Esophagus squamous epithelium (tissue), 5 donors: ENCODE measurements at places on chromosomes 5 and 9.

DNA sequence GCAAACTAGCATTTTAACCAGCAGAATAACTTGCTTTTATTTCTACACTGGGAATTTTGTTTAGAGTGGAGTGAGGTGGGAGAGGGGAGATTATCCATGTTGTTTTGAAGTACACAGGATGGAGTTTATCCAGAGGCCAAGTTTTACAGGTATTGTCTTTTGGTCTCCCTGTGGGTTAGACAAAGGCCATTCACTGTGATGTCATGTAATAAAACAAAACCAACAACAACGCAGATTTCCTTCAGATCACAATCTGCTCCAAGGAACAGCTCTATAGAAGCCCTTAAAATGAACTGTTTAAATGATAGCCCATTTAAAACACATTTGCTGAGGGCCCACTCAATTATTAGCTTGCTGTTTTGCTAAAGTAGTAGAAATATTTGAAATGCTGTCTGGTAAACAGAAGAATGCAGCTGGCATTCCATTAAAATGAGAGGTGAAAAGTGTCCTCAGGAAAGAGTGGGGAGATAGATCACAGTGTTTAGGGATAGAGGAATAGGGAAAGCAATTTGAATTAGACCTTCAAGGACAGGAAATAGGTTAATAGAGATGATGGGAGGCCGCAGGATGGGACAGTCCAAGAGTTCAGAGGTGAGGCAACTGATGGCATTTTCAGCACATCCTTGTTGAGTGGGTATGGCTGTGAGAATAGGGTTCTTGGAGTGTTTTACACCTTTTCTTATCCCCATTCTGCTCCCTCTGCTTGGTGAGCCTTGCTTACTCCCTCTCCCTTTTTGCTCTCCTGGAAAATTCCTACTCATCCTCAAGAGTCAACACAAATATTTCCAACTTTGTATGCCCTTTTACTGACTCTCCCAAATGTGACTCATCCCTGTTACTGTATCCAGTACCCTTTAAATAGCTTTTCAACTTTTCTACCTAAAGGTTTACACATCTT, 140.1 kb upstream of the NR3C1 start:
- no peak for DNase-seq

GRCh38 chr5:53478411-53479044, 1.9 kb upstream of the FST start:
- DNase-seq, result no peak

DNA sequence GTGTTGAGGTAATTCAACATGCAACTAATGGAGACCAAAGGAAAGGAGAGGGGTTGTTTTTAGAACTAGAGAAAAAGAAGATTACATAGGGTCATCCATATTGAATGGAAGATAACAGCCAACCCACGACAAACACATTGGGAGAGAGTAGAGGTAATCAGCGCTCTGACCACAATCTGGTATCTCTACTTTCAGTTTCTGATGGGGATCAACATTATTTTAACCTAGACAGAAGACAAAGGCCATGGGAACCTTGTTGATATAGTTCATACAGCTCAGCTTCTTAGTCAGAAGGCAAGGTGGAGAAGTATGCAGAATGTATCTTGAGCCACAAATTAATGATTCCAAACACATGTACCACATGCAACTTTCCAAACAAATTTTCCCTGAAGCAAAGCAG, 537.1 kb upstream of the ST8SIA4 start:
- DNase-seq, result no peak

DNA sequence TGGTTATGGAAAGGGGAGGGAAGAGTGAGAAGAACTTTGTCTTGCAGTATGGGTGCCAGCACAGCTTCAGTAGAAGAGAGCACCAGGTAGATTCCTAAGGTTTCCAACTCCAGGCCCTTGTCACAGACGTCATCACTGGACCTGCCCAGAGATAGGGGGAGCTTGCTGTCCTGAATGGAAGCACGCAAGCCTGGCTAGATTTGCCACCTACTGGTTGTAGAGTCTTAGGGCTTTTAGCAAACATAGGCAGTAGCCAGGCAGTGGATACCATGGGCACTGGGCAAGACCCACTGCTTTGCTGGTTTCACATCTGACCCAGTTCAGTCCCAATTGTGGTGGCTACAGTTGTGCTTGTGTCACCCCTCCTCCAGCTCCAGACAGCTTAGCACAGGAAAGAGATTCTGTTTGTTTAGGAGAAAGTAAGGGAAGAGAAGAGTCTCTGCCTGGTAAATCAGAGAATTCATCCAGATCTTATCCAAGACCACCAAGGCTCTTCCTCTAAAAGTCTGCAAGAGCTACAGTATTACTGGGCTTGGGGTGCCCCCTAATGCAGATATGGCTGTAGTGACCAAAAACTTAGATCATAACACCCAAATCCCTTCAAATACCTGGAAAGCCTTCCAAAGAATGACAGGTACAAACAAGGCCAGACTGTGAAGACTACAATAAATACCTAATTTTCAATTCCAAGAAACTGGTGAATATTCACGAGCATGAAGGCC, 158.9 kb downstream of the HINT1 start:
- DNase-seq, result no peak

DNA sequence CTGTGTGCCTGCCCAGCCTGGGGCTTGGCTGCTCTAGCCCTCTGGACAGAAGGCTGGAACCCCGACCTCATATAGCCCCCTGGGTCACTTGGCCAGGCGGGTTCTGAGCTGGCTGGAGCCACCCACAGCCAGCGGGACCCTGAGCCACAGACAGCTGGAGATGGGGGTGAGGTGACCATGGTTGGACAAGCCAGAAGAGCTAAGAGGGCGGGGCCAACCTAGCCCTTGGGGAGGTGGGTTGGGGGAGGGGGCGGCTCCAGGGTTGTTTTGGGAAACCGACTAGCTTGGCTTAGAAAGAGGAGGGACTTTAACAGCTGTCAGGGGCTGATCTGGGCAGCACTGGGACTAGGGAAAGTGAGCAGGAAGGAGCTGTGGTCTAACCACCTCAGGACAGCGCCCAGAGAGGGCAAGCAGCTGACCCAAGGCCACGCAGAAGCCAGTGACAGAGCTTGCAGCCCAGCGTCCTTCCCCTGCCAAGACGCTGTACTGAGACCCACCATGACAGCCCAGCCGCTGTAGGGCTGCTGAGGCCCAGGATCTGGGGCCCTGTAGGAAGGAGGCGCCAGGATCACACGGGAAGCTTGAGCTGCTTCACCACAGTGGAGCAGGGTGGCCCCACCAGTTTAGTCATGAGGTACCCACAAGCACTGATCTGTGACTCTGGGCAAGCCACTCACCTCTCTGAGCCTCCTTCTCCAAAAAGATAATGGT, 2.2 kb downstream of the AIF1L start:
- no peak for DNase-seq

- no peak for DNase-seq
These were observed 600.5 kb downstream of the NR2F1-AS1 start for GRCh38 chr5:92980491-92980890.

DNA sequence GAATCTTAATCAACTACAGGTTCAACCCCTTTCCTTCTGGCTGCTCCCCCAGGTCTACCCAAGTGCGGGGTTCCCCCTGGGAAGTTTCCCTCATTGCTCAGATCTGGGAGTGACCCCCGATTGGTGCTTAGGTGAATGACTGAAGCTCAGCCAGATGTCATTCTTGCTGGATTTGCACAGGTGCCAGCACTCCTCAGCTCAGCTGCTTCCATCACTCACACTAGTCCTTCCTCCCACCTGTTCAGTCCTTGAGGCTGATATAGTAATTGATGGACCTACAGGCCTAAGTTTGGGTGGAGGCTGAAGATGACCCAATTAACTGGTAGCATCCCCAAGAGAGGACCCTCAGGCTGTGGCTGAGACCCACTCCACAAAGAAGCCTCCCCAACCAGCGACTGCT, 32.9 kb downstream of the PRLR start:
- no peak for DNase-seq

- no peak for DNase-seq
These were observed 17.1 kb upstream of the CDC23 start for GRCh38 chr5:138230261-138230660.

DNA sequence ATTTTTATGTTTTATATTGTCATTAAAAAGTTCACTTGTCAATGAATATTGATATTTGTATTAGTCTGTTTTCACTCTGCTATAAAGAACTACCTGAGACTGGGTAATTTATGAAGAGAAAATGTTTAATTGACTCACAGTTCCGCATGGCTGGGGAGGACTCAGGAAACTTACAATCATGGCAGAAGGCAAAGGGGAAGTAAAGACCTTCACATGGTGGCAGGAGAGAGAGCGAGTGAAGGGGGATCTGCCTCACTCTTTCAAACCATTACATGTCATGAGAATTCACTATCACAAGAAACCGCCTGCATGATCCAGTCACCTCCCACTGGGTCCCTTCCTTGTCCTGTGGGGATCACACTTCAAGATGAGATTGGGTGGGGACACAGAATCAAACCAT, 27.4 kb downstream of the SRD5A1 start:
- no peak for DNase-seq

DNA sequence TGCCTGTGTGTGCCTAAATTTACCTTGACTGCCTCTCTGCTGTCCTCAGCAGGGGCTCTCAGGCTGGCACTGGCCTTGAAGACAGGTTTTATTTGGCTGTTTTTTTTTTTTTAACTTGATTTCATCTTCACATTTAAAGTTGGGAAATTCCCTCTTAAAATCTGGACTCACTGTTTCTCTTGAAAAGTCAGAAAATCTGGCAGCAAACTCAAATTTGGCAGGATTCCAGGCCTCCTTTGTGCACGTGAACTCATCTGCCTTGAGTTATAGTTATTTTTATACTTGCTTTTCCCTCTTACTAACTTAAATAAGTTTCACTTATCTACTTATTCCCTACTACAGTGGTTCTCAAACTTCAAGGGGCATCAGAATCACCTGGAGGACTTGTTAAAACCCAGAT, 118.4 kb upstream of the MAP3K1 start:
- no peak for DNase-seq

- DNase-seq, result no peak
These were observed 52.8 kb downstream of the CAST start for GRCh38 chr5:96714951-96715451.

DNA sequence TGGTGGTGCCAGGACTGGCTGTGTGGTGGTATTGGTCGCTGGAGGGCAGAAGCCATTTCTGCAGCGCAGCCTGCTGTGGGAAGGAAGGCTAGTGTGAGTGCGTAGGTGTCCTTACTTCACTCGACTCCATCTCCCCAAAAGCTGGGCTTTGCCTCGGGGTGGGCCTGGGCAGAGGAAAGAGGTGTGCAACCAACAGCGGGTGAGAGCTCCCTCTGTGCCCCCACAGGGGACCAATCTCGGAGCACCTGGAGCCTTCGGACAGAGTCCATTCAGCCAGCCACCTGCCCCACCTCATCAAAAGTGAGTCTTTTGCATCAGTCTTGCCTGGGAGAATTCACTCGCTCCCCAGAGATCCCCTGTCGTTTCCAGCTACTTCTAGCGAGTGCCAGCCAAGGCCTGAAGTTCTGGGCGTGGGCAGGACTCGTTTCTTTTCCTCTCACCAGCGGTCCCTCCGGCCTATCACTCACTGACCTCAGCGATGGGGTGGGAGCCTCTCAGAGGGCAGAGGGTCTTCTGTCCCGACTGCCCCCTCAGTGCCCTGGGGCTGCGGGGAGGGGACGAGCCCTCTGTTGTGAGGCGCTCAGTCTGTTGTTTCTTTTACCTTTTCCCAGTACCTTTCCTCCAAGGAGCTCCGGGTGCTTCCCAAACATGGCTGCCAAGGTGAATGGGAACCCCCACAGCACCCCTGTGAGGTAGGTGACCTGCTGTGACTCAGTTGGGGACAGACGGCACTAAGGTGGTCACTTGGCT, 32.9 kb upstream of the PRDM12 start:
- DNase-seq, result no peak

GRCh38 chr5:150052956-150053712, 33.2 kb downstream of the CSF1R start:
- no peak for DNase-seq

DNA sequence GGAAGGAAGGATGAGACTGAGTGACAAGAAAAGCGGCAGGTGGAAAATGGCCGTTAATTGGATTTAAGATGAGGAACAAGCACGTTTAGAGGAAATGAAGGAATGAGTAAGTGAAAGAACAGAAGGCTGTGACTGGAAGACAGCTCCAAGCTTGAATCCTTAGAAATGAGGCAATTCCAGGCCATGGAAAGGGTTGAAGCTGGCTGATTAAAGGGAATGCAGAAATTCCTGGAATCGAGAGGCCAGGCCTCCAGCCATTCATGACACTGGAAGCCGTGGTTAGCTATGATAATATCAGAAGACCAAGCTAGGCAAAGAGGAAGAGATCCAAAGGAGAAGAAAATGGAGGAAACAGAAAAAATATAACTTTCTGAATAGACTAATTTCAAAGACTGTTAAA, 84.2 kb downstream of the ARL15 start:
- no peak for DNase-seq

DNA sequence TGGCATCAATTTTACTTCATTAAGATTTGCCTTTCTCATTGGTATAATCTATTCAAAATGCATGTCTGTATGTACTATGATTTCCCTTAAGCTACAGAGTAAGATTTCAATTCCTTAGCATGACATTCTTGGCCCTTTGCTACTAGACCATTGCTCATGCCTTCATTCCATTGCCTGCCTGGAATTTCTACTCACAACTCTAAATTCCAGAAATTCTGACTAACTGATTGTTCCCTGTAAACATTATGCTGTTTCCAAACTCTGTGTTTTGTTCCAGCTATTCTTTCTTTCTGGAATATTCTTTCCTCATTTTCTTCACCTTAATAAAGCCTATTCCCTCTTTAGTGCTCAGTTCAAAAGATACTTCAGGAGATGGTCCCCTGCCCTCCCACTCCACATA, 568.8 kb upstream of the SEMA6A start:
- no peak for DNase-seq

DNA sequence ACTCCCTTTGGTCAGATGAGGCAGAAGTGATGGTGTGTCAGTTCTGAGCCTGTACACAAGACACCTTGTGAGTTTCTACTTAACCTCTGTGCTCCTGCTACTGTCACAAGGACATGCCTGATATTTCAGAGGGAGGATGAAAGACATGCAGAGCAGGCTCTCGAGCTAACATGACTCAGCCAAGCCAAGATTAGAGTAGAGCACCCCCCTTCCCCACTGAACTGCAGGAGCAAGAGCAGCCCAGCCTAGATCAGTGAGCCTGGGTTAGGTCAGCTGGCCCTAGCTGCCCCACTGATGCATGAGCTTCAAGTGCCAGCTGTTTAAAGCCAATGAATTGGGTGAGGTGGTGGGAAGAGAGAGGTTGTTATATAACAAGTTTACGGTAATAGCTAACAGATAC, 36.7 kb downstream of the BRINP1 start:
- no peak for DNase-seq

- DNase-seq, result no peak
These were observed 40.5 kb upstream of the CCDC112 start for GRCh38 chr5:115336964-115337363.

DNA sequence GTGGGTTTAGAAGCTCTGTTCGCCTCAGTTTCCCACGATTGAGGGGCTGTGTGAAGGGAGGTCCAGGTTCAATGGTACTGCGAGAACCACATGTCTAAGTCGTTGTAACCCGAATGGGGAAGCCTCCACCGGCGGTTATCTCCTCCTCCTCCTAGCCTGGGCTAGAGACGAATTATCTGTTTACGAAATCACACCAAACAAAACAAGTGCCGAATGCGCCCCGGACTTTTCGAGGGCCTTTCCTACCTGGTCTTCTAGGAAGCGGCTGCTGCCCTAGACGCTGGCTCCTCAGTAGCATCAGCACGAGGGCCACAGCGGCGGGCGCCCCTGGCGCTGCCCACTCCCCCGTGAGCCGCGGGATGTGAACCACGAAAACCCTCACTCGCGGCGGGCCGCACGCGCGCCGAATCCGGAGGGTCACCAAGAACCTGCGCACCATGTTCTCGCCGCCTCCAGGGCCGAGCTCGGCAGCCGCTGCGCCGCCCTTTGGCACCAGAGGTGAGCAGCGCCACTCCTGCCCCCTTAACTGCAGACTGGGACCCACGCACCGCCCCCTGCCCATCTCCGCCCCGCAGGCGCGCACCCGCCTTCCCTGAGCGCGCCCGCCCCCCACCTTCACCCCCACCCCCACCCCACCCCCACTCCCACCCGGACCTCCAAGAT, at the start of gene CDKN2A:
Gene CDKN2A (minus strand): TSS at position 500 of the 663 bp plus-strand sequence.
- DNase-seq, result no peak
